Trophoblast cell (in vitro differentiated cells and primary cell): ENCODE measurements at places on chromosomes 7 and 10.

DNA sequence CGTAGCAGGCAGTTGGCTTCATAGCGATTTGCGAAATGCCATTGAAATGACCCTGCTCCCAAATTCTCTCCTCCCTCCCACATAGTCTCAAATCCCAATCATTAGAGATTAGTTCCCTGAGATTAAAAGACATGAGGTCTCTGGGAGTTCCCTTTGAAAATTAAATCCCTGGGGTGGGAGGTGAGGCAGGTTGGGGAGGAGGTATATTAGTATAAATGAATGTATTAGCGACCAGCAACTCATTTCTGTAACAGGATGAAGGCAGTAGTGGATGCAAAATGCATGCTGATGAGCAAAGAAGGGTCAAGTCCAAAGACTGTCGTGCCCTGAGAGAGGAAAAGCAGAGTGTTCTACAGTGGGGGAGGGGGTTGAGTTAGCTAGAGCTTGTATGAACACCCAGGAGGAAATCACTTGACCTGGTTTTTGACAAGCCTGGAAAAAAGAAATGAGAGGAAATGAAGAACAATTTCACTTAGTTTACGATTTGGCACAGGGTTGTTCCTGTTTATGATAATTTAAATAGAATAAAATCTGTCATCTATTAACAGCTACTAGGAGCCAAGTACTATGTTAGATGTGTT is 79.6 kb upstream of the MTPN start:
- no peak for DNase-seq

DNA sequence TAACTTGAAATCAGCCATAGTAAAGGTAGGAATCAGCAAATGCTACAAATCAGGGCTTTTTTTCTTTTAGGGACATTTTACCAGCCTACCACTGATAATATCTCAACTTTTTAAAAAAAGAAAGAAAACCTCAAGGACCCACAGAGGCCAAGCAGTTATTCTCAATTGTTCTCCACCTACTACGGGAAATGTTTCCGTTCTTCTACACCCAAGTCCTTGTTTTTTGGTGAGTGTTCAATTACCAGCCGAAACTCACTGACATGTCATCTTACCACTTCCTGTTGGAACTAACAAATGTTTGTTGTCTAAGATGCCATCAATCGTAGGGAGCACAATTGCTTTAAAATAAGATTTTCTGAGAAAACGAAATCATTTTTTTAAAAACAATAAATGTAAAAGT is 50.2 kb upstream of the CDK1 start:
- DNase-seq, result no peak

- no peak for DNase-seq
Measured at GRCh38 chr7:7662527-7662926, 22.0 kb downstream of the UMAD1 start.

DNA sequence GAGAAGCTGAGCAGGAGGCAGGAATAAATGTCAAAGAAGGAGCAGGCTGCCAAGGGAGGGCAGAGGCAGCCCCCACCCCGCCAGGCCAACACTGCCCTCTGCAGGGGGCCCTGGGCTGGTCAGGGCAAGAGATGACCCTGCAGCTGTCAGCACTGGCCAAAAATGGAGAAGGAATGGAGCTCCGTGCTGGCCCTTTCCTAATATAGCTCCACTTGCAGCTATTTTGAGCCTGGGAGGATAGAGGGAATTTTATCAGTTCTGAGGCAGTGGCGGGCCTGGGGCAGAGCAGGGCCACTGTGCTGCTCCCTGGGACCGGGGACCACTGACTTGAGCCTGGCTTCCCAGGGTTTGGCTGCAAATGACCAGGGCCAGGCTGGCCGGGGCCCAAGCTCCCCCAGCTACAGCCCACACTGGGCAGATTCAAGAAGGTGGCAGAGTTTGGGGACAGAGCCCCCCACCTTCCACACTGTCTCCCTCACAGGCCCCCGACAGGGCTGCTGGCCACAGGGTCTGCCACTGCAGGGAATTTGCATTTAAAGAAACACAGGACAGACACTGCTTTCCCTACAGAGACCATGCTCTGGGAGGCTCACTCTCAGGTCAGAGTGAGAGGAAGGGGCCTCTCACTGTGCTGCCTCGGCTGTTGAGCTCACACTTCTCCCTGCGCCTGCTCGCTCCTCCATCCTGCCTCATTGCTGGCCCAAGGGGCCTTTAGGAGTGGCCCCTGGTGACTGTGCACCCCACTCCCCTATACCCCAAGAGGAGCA is 16.2 kb downstream of the LDB3 start:
- no peak for DNase-seq

GRCh38 chr10:110258542-110258941 is 46.2 kb downstream of the SMNDC1 start:
- no peak for DNase-seq

GRCh38 chr7:24926623-24927524 is 53.1 kb downstream of the OSBPL3 start:
- DNase-seq, result peak; percentile 46

DNA sequence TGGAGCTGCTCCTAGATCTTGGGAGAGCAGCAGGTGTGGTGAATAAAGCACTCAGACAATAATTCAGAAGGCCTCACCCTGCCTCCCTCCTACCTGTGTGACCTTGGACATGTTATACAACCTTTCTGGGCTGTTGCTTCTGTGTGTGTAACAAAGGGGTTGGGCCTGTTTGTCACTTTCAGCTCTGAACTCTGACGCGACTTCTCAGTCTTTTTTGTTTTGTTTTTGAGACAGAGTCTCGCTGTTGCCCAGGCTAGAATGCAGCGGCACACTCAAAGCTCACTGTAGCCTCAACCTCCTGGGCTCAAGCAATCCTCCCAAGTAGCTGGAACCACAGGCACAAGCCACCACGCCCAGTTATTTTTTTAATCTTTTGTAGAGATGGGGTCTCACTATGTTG is 89.3 kb downstream of the DNMBP start:
- DNase-seq, result no peak
